ENCODE measurements at places on chromosomes 16 and 17. TPM values are rescaled to one million over a fixed set of nuclear protein-coding genes. Genes with fewer than 3 reads are reported as not detected.

The MLLT6 gene
- 23.1 TPM for total RNA-seq

The CNEP1R1 gene
- total RNA-seq: 15.0 TPM

The PKMYT1 gene
- total RNA-seq: 6.3 TPM

The CHP2 gene
- total RNA-seq: 0.13 TPM

The TP53TG3C gene
- not detected for total RNA-seq

The KRT33A gene
- total RNA-seq: not detected

The SDF2 gene
- total RNA-seq: 51.3 TPM

The CORO6 gene
- total RNA-seq: 1.3 TPM

The PHOSPHO1 gene
- total RNA-seq: not detected

The CDH13 gene
- total RNA-seq: 98.6 TPM

The SARM1 gene
- 5.4 TPM for total RNA-seq

Data from mesangial cell (primary cell).